RWPE1 (cell line): ENCODE measurements at places on chromosomes 4 and X.

- DNase-seq: no peak
Measured at GRCh38 chrX:30688641-30689040, 35.4 kb downstream of the GK start.

- DNase-seq: no peak
Measured at GRCh38 chr4:84433633-84434222, 65.4 kb downstream of the NKX6-1 start.

GRCh38 chr4:138673053-138673452 lies 342.5 kb upstream of the NOCT start:
- no peak for DNase-seq

DNA sequence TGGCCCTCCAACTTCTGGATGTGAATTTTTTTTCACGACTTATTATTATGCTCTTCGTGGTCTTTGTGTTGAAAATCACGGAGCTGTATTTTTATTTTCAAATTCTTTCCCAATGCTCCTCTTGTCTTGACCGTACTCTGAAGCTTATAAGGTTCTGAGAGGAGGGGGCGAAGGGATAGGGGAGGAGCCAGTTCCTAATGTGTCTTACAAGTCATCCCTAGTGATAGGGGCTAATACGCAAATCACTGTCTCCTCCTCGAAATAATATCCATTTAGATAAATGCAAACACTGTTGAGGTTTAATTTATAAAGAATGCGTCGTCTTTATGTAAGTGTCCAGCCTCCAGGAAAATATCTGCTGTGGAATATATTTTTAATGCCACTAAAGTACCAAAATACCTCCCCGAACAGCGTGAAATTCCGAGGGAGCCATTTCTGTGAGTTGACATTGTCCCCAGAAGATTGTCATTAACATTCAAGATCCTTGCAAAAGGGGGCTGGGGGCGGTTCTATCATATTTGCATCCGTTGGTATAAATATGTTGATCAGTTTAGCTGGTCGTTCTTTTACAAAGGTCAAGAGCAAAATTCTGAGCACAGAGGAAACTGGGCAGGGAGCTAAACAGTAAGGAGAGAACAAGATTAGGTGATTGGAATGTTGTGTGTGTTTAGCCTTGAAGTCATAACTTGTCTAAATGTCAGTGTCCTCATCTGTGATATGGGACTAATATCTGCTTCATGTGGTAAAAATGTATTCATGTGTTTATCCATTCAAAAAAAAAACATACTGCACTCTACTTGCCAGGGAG lies 3.7 kb upstream of the FAT1 start:
- DNase-seq: no peak

DNA sequence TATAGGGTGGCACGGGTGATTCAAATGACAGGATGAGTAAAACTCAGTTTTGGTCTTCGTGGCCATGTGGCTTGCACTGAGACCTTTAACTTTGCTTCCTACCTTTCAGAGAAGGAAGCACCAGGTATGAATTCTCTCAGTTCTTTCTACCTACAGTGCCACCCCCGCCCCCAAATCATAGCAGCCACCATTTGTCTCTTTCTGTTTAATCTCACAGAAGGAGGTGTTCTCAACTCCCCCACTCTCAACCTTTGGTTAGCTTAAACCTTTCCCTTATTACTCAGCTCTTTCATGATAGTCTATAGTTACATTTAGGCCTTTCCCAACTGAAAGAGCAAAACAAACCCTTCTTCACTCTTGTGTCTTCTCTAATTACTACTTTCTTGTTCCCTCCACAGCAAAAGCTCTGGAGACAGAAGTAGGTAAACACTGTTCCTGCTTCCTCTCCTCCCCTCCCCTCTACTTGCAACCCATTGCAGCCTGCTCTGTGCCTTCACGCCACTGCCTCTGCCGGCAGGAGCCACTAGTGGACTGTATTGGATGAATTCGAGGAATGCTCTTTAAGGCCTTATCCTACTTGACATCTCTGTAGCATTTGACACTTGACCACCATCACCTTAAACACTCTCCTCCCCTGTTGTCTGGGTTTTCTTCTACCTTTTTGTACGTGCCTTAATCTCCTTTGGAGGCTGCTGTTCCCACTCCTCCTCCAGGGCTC lies 123.7 kb downstream of the AFF1 start:
- DNase-seq: no peak

DNA sequence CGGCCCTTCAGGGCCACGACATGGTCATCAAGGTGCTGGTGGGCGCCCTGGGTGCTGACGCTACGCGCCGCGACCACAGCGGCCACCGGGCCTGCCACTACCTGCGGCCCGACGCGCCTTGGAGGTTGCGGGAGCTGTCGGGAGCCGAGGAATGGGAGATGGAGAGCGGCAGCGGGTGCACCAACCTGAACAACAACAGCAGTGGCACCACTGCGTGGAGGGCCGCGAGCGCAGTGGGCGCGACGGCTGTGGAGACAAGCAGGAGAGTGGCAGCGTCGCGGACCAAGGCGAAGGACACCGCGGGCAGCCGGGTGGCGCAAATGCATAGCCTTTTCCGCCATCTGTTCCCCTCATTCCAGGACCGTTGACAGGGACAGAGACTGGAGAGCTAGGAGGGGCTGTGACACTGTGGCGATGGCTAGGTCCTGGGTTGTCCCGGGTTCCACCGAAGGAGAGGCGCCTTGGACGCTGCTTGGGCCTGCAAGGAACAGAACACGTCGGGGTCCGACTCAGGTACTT lies 919 bp downstream of the SOWAHD start:
- no peak for DNase-seq

DNA sequence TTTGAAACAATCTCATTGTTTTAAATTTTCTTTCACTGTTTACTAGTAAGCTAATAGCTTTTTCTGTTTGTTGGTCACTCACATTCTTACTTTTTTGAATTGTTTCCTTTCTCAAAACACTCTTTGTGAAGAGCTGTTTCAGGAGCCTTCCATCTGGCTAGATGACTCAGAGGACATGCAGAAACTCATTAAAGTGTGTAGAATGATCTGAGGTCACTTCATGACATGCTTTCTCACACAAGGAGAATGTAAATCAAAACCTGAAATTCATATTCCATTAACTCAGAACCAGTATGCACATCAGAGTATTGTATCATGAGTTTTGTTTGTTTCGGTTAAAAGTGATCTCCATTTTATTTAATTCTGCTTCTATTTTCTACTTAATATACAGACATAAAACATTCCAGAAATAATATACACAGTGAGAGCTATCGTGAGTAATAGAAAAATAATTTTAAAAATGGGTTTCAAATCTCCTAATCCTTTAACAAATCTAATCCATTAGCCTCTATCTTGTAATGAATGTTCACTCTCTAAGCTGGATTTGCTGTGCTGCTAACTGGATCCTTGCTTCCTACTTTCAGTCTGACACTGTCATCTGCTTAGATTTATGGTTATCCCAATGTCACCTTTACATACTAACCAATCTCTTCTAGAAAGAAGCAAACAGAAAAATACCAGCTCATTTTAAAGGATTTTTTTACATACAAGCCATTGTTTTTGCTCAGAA lies 449.6 kb downstream of the FSTL5 start:
- peak; percentile 70 for DNase-seq

DNA sequence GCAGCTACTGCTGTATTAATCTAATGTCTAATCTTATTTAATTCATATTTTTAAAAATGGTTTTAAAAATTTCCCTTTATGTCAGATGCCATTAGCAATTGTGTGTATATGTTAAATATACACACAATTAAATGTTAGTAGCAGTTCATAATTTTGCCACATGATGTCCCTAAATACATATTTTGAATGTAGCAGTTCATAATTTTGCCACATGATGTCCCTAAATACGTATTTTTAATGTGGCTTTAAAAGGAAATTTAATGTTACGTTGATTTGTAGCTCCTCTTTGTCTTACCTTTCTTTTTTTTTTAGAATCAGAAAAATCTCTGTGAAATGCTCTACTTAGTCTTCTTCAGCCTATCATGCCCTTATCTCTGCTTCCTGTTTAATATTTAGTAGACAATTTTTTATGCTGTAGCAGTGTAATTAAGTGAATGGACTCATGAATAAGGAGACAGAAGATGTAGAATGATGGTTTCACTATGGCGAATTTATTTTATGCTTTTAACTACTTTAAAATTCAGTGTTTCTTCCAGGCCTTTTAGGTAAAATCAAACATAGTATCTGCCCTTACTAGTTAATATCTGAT lies 26.1 kb downstream of the RBM46 start:
- peak; percentile 16 for DNase-seq

GRCh38 chr4:54213761-54214160 lies 15.3 kb upstream of the PDGFRA start:
- no peak for DNase-seq

- DNase-seq: no peak
Measured at GRCh38 chrX:31092970-31093638, 21.3 kb upstream of the FTHL17 start.

DNA sequence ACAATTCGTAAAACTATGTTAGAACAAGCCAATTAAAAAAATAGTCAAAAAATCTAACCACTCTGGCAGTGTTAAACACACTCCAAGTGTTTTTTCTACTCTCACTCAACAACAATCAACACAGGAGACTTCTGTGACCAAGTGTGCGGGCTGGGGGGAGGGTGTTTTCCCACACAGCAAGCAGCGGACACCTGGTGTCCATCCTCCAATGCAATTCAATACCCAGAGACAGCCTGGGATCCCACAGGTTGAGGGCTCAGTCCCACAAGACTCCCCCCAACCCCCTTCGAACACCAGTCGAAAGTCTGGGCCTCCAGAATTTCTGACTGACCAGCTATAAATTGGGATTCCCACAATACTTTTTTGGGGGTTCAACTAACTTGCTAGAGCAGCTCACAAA lies 8.3 kb upstream of the PIM2 start:
- no peak for DNase-seq

GRCh38 chr4:123398066-123398852 lies 1.7 kb downstream of the SPRY1 start:
- DNase-seq: peak; percentile 61

DNA sequence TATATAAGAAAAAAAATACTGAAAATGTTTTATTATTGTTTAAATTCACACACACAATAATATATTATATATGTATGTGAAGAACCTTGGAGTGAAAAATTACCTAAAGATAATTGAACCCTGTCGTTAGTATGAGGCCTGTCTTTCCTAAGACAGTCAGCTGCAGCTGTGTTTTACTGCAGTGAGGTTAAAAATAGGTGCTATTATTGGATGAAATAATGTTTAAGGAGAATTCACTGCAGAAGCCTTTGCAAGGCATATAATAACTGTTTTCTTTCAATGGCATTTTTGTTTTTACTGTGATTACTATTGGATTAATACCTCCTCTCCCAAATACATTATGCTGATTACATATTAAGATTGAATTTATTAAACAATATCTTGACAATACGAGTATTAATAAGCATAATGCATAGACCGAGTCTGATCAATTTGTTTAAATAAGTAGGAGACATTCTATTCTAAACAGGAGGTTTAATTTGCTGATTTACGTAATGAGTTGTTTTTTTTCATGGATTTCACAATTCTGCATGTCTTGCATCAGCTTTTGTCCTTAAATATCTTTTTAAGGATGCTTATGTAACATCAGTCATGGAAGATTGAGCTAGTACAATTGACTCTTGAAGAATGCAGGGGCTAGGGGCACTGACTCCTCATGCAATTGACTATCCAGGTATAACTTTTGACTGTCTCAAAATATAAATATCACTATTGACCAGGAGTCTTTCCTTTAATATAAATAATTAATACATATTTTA lies 1181.1 kb upstream of the PCDH7 start:
- DNase-seq: no peak

DNA sequence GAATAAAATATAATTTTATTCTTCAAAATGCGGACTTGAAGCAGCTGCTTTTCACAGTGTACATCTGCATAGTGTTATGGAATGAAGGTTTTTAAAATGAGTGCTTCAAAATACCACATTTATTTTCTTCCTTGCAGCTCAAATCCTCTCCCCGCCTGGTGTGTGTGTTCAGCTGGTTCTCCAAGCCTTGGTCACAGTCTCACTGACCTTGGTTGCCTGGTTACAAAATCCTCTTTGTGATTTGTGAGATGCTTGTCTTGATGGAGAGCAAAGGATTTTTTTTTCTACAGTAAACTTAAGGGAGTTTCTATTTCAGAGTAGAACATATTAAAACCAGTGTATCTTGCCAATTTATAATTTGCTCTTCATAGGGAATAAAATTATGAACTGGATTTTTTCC lies 139.2 kb downstream of the PCDH18 start:
- DNase-seq: no peak

DNA sequence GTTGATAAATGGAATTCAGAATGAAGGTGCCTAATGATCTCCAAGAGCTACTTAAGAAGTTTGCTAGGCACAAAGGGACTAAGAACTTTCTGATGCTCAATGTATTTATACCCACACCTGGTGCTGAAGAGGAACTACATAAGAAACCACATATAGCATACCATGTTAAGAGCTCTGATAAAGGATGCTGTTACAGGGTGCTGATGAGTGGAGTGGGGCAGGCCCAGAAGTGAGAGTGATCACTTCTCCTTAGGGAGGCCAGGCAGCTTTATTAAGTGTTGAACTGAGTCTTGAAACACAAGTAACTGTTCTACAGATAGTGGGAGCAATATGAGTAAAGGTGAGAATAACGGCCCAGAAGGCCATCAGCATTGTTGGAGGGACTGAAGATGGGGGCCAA lies 68.3 kb upstream of the CHRDL1 start:
- no peak for DNase-seq

GRCh38 chr4:3780347-3781171 lies 14.4 kb downstream of the ADRA2C start:
- no peak for DNase-seq

DNA sequence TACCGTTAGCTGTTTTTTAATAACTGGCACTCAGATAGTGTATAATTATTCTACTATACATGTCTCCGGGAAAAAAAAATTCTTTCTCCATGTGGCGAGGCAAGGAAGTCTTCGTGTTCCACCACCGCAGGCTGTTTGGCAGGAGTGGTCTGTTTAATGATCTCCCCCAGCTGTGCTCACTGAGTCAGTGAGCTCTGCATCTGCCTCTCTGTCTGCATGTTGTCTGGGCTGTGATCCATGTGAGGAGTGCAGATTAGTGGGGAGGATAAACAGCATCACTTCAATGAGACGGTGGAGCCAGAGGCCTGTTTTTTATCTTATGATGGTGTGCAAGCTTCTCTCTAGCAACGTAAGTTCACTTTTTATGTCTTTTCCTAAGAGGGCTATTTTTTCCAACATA lies 69.8 kb downstream of the RPS3A start:
- no peak for DNase-seq

DNA sequence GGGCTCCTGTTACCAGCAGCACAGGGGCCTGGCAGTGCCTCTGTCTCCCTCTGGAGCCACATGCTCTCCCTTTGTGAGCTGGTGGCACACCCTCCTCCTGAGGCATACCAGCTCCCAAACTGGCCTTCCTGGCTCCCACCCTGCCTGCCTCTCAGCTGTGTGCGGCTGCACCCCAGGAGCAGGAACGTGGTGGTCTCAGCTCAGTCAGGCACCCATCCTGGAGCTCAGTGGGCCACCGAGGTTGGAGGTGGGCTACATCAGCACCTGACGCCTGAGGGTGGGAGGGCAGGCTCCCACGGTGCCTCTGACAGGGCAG lies 85.9 kb upstream of the NKX1-1 start:
- no peak for DNase-seq

DNA sequence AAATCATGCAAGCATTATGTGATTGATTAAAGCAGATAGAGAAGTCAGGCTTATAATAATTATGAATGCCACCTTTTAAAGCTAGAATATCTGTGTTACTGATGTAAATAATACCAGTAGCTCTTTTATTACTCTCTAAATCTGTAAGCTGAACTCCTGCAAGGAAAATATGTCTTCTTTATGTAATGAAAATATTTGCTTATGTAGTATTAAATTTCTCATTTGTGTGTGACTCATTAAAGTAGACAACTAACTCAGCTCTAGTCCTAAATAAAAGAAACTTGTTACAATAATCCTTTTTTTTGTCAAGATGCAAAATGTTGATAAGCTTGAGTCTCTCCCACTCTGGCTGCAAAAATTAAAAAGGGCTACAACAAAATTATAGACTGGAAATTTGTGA lies 137.7 kb upstream of the FAT1 start:
- no peak for DNase-seq
